ENCODE measurements at places on chromosomes 12 and 14.

- no peaks in the 10 kb centered on the region for H3K36me3 ChIP-seq
- no peaks in the 10 kb centered on the region for H3K27me3 ChIP-seq
Measured at GRCh38 chr12:53344487-53344823, 8.3 kb upstream of the SP7 start.

DNA sequence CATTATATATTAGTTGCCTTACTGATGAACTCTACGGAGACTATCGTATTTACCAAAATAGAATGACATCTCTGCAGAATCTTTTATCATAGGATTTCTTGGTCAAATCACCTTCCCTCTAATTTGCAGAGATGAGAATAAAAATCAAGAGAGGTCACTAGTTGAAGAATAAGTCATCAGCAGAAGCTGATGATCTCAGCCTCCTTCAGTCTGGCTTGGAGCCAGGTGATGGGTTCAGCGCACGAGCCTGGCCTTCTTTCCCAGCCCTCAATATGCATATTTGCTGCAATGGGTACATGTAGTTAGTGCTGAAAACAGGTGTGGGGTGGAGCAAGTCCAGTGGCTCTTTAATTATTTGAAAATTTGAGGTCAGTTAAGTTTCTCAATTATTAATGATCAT lies 19.2 kb upstream of the EMP1 start:
- H3K4me1 ChIP-seq, result peaks cover 30% of the 10 kb centered on the region
- no peak overlapping the region for H3K27ac ChIP-seq
- no peaks in the 10 kb centered on the region for H3K36me3 ChIP-seq
- no peak for DNase-seq

DNA sequence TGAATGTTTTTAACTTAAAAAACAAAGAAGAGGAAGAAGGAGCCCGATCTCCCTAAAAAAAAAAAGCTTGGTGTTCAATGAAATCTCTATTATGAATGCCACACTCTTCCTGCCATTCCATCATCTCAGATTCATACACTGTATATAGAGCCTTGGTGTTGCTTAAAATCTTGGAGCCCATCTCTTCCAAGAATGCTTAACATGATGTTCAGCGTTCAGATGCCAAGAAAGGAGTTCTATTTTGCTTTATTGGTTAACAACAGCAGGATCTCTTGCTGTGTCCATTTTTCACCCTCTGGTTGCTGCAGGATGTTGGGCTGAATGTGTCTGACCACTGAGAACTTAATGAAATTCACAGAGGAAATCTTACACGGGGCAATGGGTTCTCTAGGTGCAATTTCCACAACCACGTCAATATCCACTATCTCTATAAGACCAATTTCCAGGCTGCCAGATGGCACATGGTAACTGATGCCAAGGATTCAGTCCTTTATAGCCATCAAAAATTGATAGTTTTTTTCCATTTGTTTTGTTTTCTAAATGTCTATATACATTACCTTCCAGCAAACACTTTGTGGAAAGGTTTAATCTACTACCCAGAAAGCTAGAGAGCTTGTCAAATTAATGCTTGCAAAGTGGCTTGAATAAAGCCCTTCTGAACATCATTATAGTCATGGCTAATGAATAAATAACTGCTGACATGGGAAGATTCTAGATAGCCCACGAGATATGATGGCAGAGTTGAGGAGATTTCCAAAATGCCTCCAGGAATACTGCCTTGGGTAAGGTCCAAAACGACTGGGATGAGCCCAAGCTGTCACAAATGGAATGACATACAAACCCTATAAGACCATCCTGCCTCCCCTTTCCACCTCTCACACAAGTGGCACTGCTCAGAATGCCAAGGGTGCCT lies 26.5 kb downstream of the RERG start:
- no peak for DNase-seq
- H3K36me3 ChIP-seq, result no peaks in the 10 kb centered on the region
- peak overlapping the region; percentile 63 for H3K27ac ChIP-seq
- H3K4me3 ChIP-seq, result no peak overlapping the region
- no peaks in the 10 kb centered on the region for H3K27me3 ChIP-seq

GRCh38 chr12:89943463-89943862 lies 234.8 kb upstream of the ATP2B1 start:
- no peak overlapping the region for H3K4me3 ChIP-seq
- H3K4me1 ChIP-seq, result no peaks in the 10 kb centered on the region
- no peaks in the 10 kb centered on the region for H3K27me3 ChIP-seq
- no peaks in the 10 kb centered on the region for H3K36me3 ChIP-seq
- no peak for DNase-seq

DNA sequence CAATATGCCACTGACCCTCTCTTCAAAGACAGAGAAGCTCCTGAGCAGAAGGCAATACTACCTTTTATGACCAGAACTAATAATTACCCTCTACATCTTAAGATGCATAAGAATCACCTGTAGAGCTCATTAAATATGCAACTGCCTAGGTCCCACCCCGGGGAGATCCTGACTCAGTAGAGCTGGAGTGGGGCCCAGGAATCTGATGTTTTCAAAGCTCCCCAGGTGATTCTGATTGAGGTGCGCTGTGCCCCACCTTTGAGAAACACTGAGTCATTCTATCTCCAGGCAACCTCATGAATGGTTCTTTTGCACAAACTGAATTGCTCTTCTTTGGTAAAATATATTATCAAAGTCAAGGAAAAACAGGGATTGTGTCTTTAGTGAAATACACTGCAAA lies 149.3 kb upstream of the BMP4 start:
- H3K36me3 ChIP-seq, result no peaks in the 10 kb centered on the region
- H3K27me3 ChIP-seq, result no peaks in the 10 kb centered on the region
- no peak for DNase-seq
- peak overlapping the region; percentile 28 for H3K27ac ChIP-seq
- no peak overlapping the region for H3K4me3 ChIP-seq

- no peaks in the 10 kb centered on the region for H3K27me3 ChIP-seq
- no peak for DNase-seq
Measured at GRCh38 chr12:62471734-62472133, 5.1 kb downstream of the MON2 start.

DNA sequence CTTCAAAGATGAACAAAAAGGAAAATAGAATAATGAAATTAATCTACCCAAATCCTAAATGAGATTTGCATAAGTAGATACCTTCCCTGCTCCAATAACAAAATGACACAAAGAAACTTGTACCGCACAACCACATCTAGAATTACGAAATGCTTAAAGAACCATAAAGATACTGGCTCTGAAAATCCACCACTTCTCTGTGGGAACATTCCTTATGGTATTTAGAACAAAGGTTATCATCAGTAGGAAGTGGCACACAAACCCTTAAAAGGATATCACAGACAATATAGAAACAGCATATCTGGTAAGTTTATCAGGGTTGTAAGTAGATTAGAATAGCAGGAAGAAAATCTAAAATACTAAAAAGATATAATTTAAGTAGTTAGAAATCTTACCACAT lies 11.6 kb downstream of the IAPP start:
- no peak for DNase-seq
- H3K4me1 ChIP-seq, result no peaks in the 10 kb centered on the region
- H3K27ac ChIP-seq, result no peak overlapping the region
- no peaks in the 10 kb centered on the region for H3K36me3 ChIP-seq
- no peak overlapping the region for H3K4me3 ChIP-seq
- no peaks in the 10 kb centered on the region for H3K27me3 ChIP-seq

- H3K27me3 ChIP-seq, result no peaks in the 10 kb centered on the region
- no peaks in the 10 kb centered on the region for H3K4me1 ChIP-seq
- DNase-seq, result no peak
- H3K36me3 ChIP-seq, result no peaks in the 10 kb centered on the region
Measured at GRCh38 chr14:93025055-93025454, 90.7 kb downstream of the ITPK1 start.

DNA sequence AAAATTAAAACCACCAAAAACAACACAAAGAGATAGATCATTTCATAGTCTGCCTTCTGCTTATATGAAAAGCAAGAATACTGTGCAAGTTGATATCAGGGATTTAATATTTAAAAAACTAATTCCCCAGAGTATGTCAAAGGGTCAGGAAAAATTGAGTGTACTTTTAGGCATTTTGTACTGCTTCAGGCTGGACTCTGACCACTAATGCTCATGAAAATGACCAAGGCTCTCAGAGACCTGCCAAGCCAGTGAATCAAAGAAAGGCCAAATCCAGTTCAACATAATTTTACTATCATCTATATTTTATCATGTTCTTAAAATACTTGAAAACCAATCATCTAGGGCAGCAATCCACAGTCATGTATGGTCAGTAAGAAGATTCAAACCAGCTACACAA lies 66.0 kb downstream of the TTC7B start:
- no peak overlapping the region for H3K4me3 ChIP-seq
- H3K36me3 ChIP-seq, result no peaks in the 10 kb centered on the region
- no peak overlapping the region for H3K27ac ChIP-seq
- H3K4me1 ChIP-seq, result no peaks in the 10 kb centered on the region
- DNase-seq, result no peak

DNA sequence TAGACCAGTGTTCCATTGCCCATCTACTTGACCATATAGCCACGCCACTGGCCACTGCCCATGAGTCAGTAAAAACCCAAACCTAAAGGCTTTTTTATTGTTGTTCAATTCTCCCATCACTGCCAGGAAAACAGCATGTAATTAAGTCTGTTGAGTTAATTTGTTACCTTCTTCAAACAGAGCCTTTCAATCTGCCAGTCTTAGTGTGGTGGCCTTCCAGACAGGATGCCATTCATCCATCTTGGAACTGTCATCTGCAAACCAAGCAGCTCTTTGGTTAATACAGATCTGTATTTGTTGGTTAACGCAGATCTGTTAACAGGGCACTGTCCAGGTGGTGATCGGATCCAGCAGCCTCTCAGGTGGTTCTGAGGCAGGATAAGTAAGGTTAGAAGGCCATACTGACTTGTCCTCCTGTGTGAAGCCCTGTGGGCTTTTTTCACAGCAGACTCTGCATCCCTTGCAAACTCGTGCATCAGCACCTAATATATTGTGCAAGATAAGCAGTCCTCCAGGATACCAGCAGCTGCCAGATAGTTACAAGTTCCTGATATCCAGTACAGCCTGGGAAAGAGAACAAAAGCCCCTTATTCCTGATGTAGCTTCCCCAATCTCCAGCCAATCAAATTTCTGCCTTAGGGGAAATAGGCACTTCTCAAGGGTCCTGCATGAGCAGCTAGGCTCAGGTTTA lies 59.1 kb upstream of the DHRS4 start:
- no peak for DNase-seq
- H3K27me3 ChIP-seq, result no peaks in the 10 kb centered on the region
- no peaks in the 10 kb centered on the region for H3K36me3 ChIP-seq
- H3K4me1 ChIP-seq, result no peaks in the 10 kb centered on the region
- H3K4me3 ChIP-seq, result no peak overlapping the region

GRCh38 chr12:51751661-51752060 lies 96.9 kb downstream of the FIGNL2 start:
- peaks cover 3% of the 10 kb centered on the region for H3K4me1 ChIP-seq
- H3K4me3 ChIP-seq, result no peak overlapping the region
- DNase-seq, result no peak
- no peak overlapping the region for H3K27ac ChIP-seq
- H3K36me3 ChIP-seq, result no peaks in the 10 kb centered on the region
- peaks cover 7% of the 10 kb centered on the region for H3K27me3 ChIP-seq

GRCh38 chr14:57345106-57345505 lies 45.3 kb upstream of the NAA30 start:
- no peak for DNase-seq
- no peaks in the 10 kb centered on the region for H3K4me1 ChIP-seq
- H3K27ac ChIP-seq, result no peak overlapping the region
- H3K36me3 ChIP-seq, result no peaks in the 10 kb centered on the region
- peaks cover 2% of the 10 kb centered on the region for H3K27me3 ChIP-seq

GRCh38 chr14:94761997-94762377 lies 7.9 kb downstream of the GSC start:
- no peak overlapping the region for H3K4me3 ChIP-seq
- H3K4me1 ChIP-seq, result no peaks in the 10 kb centered on the region
- no peaks in the 10 kb centered on the region for H3K27me3 ChIP-seq
- DNase-seq, result no peak

GRCh38 chr12:73226593-73226992 lies 954.4 kb downstream of the TRHDE start:
- no peaks in the 10 kb centered on the region for H3K36me3 ChIP-seq
- H3K27me3 ChIP-seq, result no peaks in the 10 kb centered on the region
- H3K4me1 ChIP-seq, result no peaks in the 10 kb centered on the region
- H3K4me3 ChIP-seq, result no peak overlapping the region
- no peak for DNase-seq

GRCh38 chr14:52314595-52315354 lies 663 bp downstream of the PTGER2 start:
- H3K36me3 ChIP-seq, result no peaks in the 10 kb centered on the region
- no peaks in the 10 kb centered on the region for H3K27me3 ChIP-seq
- H3K4me1 ChIP-seq, result no peaks in the 10 kb centered on the region
- peak overlapping the region; percentile 50 for H3K4me3 ChIP-seq

- DNase-seq, result no peak
- H3K4me3 ChIP-seq, result no peak overlapping the region
- H3K27me3 ChIP-seq, result no peaks in the 10 kb centered on the region
- H3K36me3 ChIP-seq, result no peaks in the 10 kb centered on the region
- H3K4me1 ChIP-seq, result no peaks in the 10 kb centered on the region
Measured at GRCh38 chr14:100450049-100450448, 126.9 kb downstream of the SLC25A47 start.

- peaks cover 20% of the 10 kb centered on the region for H3K36me3 ChIP-seq
- no peaks in the 10 kb centered on the region for H3K27me3 ChIP-seq
- no peak overlapping the region for H3K27ac ChIP-seq
- H3K4me1 ChIP-seq, result no peaks in the 10 kb centered on the region
Measured at GRCh38 chr14:63938198-63939005, 85.6 kb downstream of the SYNE2 start.

DNA sequence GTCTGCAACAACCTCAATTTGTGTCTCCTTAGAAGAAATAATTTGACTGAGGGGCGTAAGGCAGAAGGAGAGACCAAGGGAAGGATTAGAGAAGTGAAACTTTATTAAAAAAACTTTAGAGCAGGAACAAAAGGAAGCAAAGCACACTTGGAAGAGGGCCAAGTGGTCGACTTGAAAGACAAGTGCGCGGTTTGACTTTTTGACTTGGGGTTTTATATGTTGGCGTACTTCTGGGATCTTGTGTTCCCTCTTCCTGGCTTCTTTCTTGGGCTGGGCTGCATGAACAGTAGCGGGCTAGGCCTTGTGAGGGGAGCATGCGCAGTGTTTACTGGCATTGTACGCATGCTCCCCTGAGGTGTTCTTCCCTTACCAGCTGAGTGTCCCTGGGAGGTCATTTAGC lies 369.3 kb upstream of the DCN start:
- H3K36me3 ChIP-seq, result no peaks in the 10 kb centered on the region
- H3K27ac ChIP-seq, result no peak overlapping the region
- no peaks in the 10 kb centered on the region for H3K27me3 ChIP-seq
- no peak overlapping the region for H3K4me3 ChIP-seq
- H3K4me1 ChIP-seq, result no peaks in the 10 kb centered on the region

DNA sequence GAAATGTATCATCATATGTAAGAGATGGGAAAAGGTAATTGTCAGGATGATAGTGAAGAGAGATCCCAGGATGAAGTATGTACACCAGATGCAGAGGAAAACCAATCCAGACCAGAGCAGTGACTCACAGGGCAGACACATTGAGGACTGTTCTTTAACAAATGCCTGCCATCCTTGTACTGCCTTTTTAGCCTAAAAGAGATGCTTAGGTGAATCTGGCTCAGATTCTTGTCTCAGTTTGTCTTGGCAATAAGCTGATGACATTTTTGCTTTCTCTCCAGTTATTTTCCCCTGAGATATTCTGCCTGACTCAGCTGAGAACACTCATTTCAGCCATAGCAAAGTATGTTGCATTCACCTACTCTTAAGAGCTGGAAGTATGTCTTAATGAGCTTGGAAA lies 405.3 kb upstream of the USP15 start:
- no peaks in the 10 kb centered on the region for H3K4me1 ChIP-seq
- H3K27me3 ChIP-seq, result no peaks in the 10 kb centered on the region
- H3K4me3 ChIP-seq, result no peak overlapping the region
- no peaks in the 10 kb centered on the region for H3K36me3 ChIP-seq
- H3K27ac ChIP-seq, result no peak overlapping the region

- H3K27me3 ChIP-seq, result peaks cover 91% of the 10 kb centered on the region
- H3K36me3 ChIP-seq, result no peaks in the 10 kb centered on the region
- DNase-seq, result no peak
- no peak overlapping the region for H3K27ac ChIP-seq
- peaks cover 41% of the 10 kb centered on the region for H3K4me1 ChIP-seq
Measured at GRCh38 chr12:48972952-48973483, 1.5 kb upstream of the WNT10B start.
